ENCODE measurements at places on chromosomes 1 and 21.

- no peak for DNase-seq
These were observed 1050.1 kb downstream of the PLA2G4A start for GRCh38 chr1:187878883-187879282.

DNA sequence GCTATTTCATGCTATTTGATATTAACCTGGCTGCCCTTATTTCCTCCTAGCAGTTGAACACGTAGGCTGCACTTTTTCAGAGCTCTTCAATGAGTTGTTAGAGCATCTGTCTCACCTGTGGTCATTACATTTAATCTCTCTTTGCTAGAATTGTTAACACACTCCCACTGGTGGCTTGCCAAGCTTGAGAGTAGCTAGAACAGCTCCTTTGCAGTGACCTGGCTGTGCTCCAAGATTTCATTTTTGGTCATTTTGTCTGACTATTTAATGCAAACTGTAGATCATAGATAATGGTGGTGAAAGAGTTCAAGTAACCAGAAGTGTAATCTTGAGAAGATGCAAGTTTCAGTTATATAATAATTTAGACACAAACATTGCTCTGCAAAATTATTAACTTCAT, 105.6 kb downstream of the LRRC7 start:
- no peak for DNase-seq

DNA sequence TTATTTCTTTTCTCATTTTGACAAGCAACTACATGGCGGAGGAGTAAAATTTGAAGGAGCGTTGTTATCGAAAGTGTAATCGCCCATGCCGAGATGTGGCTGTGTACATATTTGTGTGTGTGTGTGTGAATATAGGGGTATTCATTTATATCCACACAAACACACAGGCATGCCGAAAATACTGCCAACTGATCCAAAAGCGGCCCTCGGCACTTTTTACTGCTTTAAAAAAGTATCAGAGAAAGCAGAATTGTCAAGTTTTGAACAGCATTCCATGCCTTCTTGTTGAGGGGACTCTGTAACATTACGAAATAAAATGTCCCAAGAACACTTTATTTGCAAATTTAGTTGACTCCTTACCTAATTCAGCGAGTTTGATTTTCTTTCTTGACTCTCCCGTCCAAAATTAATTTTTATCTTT, 1.1 kb downstream of the PBX1 start:
- no peak for DNase-seq

DNA sequence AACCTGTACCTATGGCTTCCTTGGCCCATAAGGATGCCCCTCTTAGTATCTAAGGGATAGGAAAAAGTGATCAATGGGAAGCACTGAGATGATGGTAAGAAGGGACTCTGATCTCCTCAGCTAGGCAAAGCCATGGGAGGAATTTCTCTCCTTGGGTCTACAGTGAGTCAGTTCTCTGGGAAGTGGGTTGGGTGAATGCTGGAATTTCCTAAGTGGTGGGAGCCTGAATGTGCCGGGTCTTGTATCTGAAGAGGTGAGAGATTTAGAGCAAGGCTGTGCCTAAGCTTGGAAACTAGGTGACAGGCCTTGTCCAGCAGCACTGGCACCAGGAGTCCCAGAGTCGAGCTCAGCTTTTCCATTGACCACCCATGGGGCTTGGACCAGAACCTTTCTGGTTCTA, 96.3 kb upstream of the SLC2A1 start:
- no peak for DNase-seq

DNA sequence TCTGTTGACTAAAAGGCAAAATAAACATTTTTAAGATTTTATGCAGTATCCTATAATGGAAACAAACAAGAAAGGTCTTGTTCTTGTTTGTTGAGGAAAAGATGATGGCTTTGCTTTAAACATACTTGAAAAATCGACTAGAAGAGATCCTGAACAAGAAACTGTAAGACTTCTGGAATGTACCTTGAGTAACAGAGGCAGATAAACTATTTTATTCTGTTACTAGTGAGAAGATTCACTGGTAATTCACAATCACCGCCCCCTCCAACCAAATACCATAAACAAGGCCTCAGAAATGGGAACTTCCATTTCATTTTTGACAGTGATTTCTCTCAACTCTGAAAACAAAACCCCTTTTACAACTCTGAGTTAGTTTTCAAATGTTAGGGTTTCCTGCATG, 18.1 kb downstream of the TSEN15 start:
- no peak for DNase-seq

DNA sequence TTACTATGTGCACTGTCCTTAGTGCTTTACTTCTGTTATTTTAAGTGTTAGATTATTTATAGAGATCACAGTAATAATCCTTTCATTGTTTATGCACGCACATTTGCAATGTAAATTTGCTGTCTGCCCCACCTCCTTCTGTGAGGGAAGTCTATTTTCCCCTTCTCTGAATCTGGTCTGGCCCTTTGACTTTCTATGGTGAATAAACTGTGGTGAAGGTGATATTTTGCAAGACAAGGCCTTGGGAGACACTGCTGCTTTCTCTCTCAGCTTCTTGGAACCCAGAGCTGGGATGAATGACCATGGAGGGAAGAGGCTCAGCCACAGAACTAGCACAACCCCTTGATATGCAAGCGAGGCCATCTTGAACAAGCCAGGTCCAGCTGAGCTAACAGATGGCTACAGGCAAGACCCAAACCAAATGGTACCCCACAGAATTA, 156.3 kb downstream of the ST6GALNAC3 start:
- DNase-seq, result no peak

- no peak for DNase-seq
These were observed 106.8 kb upstream of the ATP1A1 start for GRCh38 chr1:116265931-116266863.

- no peak for DNase-seq
These were observed 61.5 kb upstream of the PTBP2 start for GRCh38 chr1:96660051-96660450.

DNA sequence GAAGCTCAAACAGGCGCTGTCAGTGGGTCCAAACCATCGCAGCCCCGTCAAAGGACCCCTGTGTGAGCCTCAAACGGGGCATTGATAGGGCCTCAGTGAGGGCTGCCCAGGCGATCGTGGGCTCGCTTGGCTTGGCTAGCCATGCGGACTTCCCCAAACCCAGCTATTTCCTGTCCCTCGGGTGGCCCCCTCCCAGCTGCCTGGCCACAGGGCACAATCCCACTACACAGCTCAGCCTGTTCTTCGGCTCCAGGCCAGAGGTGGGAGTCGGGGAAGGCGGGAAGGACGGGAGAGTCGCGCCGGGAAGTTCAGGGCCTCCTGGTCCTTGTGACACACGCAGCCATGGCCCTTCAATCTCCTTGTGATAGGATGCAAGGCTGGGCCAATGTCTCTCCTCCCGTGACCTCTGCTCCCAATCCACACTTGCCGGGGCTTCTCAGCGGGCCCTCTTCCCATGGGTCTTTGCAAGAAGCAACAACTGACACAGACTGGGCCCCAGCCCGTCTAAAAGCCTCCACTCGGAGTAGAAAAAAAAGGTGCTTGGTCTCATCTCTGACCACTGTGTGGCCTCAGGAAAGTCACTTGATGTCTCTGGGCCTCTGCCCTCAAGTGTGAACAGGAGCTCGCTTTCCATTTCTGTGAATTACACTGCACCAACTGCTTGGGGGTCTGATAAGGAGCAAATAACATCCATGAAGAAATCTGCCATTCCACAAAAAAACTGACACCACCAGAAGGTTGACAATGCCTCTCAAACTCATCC, 7.1 kb upstream of the MATN1 start:
- DNase-seq, result no peak

GRCh38 chr1:41420351-41420750, 59.1 kb downstream of the FOXO6 start:
- DNase-seq, result no peak

- DNase-seq, result no peak
These were observed 104.4 kb downstream of the LEPR start for GRCh38 chr1:65524931-65525265.

GRCh38 chr1:38052750-38053415, 6.3 kb upstream of the POU3F1 start:
- DNase-seq, result no peak

- DNase-seq, result no peak
These were observed 117.3 kb downstream of the PGBD5 start for GRCh38 chr1:230308821-230309220.

GRCh38 chr1:31112266-31112935, 46.9 kb upstream of the PUM1 start:
- no peak for DNase-seq

DNA sequence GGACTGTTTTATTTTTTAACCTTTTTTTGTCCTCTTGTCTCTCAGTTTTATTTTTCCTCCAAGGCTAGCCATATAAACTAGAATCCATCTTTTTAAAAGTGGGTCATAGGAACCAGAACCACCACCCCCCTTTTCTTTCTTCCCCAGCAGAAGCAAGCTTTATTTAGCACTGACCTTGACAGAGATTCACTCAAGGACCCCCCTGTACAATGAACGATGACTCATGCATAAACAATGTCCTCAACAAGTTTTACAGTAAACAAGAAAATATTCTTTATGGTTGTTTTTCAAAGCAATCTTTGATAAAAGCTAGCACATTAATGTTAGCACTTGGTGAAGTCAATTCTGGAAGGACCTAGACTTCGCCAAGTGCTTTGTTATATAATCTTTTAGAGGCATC, 14.1 kb downstream of the PKN2 start:
- DNase-seq, result no peak

DNA sequence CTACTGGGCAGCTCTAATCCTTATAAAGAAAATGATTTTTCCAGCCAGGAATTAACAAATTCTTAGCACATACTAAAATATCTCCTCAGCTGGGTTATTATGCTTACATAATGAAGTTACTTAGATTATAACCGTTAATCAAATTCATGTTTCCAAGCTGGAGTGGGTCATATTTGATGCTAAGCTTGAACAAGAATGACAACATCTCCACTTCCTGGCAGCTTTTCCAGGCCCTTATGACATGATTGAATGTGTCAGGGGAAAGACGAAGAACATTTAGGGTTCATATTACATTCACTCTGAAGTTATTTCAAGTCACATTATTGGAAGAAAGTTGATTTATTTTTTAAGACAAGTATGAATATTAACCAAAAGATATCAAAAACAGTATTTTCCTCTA, 333.7 kb downstream of the PCP4 start:
- DNase-seq, result no peak

GRCh38 chr1:54359393-54360162, 46.6 kb downstream of the SSBP3 start:
- DNase-seq, result no peak

GRCh38 chr1:48939042-48939441, 162.4 kb upstream of the BEND5 start:
- no peak for DNase-seq

DNA sequence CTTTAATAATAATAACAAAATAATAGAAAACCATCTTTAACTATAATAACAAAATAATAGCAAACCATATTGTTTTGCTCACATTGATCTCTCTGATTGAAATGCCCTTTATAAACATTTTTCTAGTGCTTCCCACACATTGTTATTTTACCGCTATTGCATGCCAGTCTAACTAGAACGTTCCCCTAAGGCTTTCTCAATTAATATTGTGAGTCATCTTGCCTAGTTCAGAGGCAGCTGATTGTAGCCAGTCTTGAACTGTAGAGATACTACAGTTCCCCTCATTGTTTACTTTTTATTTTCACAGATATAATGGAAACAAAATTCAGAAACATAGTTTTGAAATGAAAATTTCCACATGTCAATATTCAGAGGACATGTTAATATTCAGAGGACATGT, 192.3 kb upstream of the ADGRL4 start:
- DNase-seq, result no peak

- DNase-seq, result no peak
These were observed 1.1 kb downstream of the CR2 start for GRCh38 chr1:207455183-207455754.

DNA sequence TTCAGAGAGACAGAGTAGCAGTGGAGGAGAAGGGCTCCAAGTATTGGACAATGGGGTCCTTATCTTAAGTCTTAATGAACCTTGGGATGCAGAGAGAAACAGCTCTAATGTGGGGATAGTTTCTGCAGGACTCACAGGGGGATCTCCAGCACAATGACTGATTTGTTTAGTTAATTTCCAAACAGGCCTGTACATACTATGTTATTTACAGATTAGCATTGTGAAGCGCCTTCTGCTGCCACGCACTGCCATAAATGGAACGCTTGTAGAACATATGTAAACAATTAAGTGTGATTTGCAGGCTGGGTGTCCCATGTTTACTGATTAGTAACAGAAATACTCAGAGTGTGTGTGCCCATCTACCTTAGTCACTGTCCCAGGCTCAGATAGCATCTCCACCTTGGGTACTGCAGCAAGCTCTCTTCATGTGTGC, 56.1 kb downstream of the NTPCR start:
- no peak for DNase-seq

- no peak for DNase-seq
These were observed 205.4 kb upstream of the TMEM51 start for GRCh38 chr1:14948112-14948652.

- no peak for DNase-seq
These were observed 85.3 kb upstream of the RGS4 start for GRCh38 chr1:162983671-162984425.

DNA sequence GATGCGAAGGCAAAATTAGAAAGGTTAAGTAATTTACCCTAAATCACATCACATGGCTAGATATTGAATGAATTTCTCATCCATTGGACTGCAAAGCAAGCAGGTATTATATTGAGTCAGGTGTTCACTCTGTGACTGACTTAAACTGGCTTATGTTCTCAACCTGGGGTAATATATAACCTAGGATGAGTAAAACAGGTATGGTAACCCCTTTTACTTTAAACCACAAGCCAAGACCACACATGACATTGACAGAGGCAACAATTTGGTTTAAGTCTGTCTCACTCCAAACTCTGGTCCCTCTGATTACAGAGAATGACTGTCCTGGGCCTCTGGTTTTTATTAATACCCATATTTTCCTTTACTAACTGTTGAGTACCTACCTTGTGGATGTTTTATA, 33.3 kb downstream of the MAEL start:
- no peak for DNase-seq

GRCh38 chr1:169782596-169782995, 12.1 kb downstream of the METTL18 start:
- no peak for DNase-seq

DNA sequence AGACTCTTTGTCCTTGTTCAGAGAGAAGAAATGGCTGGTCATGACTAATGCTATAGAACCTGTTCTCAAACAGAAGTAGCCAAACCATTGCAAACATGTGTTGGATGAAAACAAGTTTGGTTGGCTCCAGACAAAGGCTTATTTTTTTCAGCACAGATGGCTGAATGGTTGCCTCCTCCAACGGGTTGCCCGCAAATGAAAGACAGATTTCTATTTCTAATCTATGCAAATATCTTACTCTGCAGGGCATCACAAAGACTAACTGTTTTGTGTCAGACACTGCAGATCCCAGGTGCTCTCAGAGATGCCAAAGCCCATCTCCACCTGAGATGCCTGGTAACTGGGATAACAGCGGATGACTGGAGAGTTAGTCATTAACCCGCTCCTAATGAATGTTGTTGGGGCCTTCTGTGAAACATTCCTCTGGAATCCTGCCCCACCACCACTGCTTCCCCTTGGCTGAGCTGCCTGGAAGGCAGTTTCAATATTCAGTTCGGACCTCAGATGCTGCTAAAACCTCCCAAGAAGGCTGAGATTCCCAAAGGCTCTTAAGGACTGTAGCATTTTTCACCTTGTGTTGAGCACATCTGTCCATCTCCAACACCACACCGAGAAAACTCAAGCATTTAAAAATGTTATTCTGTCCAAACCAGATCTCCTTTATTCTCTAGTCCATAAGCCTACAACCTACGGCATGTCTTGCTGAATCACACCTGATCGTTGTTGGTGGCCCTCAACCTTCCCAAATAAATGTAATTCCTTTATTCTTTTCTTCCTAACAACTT, 104.4 kb downstream of the PTPN14 start:
- no peak for DNase-seq

All from activated CD4-positive, alpha-beta T cell treated with anti-CD3 and anti-CD28 coated beads for 1 hour (primary cell).